ENCODE measurements at places on chromosomes 6 and 20.

- no peak overlapping the region for H3K4me3 ChIP-seq
- no peak overlapping the region for H3K27ac ChIP-seq
- H3K36me3 ChIP-seq: peaks cover 4% of the 10 kb centered on the region
- H3K4me1 ChIP-seq: peaks cover 6% of the 10 kb centered on the region
- H3K27me3 ChIP-seq: peaks cover 53% of the 10 kb centered on the region
- DNase-seq: no peak
Observed at GRCh38 chr20:37922016-37922415, 19.1 kb downstream of the VSTM2L start.

- H3K36me3 ChIP-seq: no peaks in the 10 kb centered on the region
- no peak for DNase-seq
- no peaks in the 10 kb centered on the region for H3K27me3 ChIP-seq
- H3K27ac ChIP-seq: no peak overlapping the region
Observed at GRCh38 chr6:130717657-130718056, 109.5 kb upstream of the SMLR1 start.

- peaks cover 72% of the 10 kb centered on the region for H3K27me3 ChIP-seq
- H3K27ac ChIP-seq: no peak overlapping the region
- H3K4me1 ChIP-seq: no peaks in the 10 kb centered on the region
- H3K4me3 ChIP-seq: no peak overlapping the region
- H3K36me3 ChIP-seq: peaks cover 2% of the 10 kb centered on the region
Observed at GRCh38 chr20:57774111-57774880, 64.5 kb upstream of the PMEPA1 start.

DNA sequence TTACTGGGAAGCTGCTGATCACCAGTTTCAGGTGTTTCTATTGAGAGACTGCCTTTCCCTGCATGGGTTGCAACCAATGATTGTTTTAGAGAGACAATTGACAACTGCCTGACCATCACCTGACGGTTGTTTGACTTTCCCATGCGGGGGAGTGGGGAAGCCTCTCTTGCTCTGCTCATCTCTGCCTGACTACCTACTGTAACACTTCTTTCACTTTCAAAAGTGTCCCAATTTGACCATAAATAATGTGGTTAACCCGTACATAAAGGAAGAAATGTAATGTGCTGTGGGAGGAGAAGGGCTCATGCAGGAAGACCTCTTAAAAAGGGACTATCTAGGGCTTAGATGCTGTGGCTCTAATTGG, 122.1 kb upstream of the PHACTR1 start:
- no peak overlapping the region for H3K27ac ChIP-seq
- DNase-seq: no peak
- H3K4me3 ChIP-seq: no peak overlapping the region
- H3K4me1 ChIP-seq: peaks cover 3% of the 10 kb centered on the region
- peaks cover 16% of the 10 kb centered on the region for H3K27me3 ChIP-seq
- no peaks in the 10 kb centered on the region for H3K36me3 ChIP-seq

- H3K27ac ChIP-seq: no peak overlapping the region
- peaks cover 8% of the 10 kb centered on the region for H3K4me1 ChIP-seq
- H3K36me3 ChIP-seq: no peaks in the 10 kb centered on the region
Observed at GRCh38 chr6:128138694-128139093, 237.8 kb upstream of the THEMIS start.

- peaks cover 14% of the 10 kb centered on the region for H3K4me1 ChIP-seq
- H3K27me3 ChIP-seq: peaks cover 5% of the 10 kb centered on the region
- peak overlapping the region; percentile 25 for H3K4me3 ChIP-seq
- peak overlapping the region; percentile 59 for H3K27ac ChIP-seq
Observed at GRCh38 chr6:13331516-13332348, 3.4 kb upstream of the TBC1D7 start.

GRCh38 chr20:63022501-63022900, 15.7 kb upstream of the BHLHE23 start:
- no peak overlapping the region for H3K4me3 ChIP-seq
- peaks cover 5% of the 10 kb centered on the region for H3K36me3 ChIP-seq
- H3K27ac ChIP-seq: no peak overlapping the region
- peaks cover 65% of the 10 kb centered on the region for H3K27me3 ChIP-seq

DNA sequence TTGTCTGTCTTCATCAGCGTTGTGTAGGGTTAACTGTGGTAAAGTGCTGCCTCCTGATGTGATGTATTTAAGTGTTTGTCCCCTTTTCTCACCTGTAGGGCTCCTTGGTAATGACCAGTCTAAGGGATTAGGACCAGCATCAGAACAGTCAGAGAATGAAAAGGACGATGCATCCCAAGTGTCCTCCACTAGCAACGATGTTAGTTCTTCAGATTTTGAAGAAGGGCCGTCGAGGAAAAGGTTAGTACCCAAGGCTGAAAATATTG, 164.2 kb downstream of the JARID2 start:
- peaks cover 60% of the 10 kb centered on the region for H3K4me1 ChIP-seq
- H3K4me3 ChIP-seq: no peak overlapping the region
- DNase-seq: no peak
- H3K27ac ChIP-seq: no peak overlapping the region

- no peaks in the 10 kb centered on the region for H3K36me3 ChIP-seq
- H3K27me3 ChIP-seq: no peaks in the 10 kb centered on the region
- H3K4me1 ChIP-seq: peaks cover 15% of the 10 kb centered on the region
- no peak for DNase-seq
Observed at GRCh38 chr6:130598021-130598989, 228.9 kb upstream of the SMLR1 start.

DNA sequence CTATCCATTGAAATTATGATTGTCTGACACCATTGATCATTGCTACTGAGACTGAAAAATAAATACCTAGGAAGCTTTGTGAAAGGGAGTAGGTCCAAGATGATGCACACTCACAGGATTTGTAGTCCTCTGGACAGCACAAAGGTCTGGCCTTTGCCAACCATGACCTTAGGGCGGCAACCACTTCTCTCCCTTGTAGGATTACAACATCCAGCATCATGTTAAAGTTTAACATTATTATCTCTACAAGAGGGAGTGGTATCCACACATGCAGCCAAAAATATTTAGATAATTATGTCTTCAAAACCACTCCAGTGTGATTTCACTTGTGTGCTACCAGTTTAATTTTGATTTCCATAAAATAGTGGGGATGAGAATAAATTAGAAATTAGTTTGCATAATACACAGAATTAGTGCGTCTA, 51.1 kb upstream of the NHSL1 start:
- H3K36me3 ChIP-seq: no peaks in the 10 kb centered on the region
- no peak overlapping the region for H3K4me3 ChIP-seq
- no peak overlapping the region for H3K27ac ChIP-seq
- peaks cover 58% of the 10 kb centered on the region for H3K27me3 ChIP-seq

DNA sequence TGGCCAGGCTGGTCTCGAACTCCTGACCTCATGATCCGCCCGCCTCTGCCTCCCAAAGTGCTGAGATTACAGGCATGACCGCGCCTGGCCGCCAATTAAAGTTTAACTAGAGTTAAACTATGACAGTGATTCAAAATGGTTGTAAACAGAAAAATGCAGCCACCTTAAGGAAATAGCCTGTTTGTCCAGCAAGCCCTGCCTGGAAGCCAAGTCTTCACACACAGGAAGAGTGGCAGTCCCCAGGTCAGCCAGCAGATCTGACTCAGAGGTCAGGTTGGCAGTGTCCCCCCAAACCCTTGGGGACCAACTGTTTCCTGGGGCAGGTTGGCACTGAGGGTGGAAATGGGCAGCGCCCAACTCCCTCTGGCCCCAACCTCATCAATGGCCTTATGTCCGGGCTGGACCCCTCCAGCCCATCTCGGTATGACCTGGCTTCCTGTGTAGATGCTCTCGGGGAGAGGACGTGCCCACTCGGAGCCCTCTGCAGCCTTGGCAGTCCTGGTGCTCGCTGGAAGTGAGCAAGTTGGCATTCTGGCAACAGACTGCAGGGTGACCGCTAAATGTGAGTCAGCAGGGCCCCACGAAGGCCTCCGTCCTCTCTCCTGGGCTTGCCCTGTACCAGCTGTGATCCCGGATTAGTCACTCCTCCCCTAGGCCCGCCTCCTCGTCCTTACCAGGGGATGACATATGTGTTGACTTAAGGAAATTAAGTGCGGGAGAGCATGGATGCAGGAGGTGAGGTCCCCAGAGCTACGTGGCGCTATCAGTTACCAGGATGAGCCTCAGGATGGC, 9.7 kb upstream of the HSP90AB1 start:
- peaks cover 13% of the 10 kb centered on the region for H3K4me1 ChIP-seq
- H3K27ac ChIP-seq: peak overlapping the region; percentile 89
- peak overlapping the region; percentile 90 for H3K4me3 ChIP-seq
- H3K27me3 ChIP-seq: no peaks in the 10 kb centered on the region
- H3K36me3 ChIP-seq: no peaks in the 10 kb centered on the region
- peak; percentile 53 for DNase-seq

DNA sequence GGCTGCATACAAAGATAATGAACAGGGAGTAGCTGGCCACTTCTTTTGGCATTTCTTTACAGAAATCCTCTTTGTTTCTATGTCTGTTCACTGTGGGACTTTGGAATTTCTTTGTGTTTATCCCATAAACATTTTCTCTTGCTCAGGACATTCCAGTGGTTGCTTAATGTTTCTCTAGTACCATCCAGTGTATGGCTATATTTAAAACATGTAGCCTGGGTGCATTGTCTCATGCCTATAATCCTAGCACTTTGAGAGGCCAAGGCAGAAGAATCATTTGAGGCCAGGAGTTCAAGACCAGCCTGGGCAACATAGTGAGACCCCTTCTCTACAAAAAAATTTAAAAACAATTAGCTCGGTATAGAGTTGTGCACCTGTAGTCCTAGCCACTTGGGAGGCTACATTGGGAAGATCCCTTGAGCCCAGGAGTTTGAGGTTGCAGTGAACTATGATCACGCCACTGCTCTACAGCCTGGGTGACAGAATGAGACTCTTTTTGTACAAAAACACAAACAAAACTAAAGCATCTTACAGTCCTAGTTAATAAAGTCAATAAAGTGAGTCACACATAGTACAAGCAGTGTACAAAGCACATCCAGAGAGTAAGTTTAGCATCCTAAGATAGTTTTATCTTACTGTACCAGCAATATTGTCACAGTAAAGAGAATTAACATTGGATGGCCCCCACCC, 63.3 kb downstream of the ZFAND3 start:
- no peak overlapping the region for H3K27ac ChIP-seq
- DNase-seq: no peak
- H3K36me3 ChIP-seq: no peaks in the 10 kb centered on the region
- H3K27me3 ChIP-seq: no peaks in the 10 kb centered on the region
- H3K4me1 ChIP-seq: peaks cover 23% of the 10 kb centered on the region
- no peak overlapping the region for H3K4me3 ChIP-seq

DNA sequence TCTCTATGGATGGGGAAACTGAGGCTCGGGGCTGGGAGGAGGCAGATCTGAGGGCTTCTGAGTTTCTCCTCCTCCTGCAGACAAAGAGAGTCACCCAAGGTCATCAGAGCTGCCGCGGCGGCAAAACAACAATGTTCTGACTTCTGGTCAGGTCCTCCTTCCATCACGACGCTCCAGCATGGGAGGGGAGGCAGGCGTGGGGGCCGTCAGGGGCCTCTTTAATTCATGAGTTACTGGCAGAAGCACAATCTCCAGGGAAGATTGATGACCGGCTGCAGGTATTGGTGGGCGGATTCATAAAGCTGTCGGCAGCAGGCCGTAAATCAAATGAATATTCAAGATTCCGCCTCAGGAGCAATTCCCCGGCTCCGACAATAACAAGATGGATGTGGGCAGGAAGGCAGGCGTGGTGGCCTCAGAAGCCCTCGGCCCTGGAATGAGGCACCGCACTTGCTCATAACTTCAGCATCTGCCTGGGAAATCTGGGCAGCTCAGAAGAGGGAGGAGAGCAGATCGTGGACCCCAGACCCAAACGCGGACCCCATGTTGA, 19.1 kb downstream of the PCK1 start:
- no peak overlapping the region for H3K4me3 ChIP-seq
- peaks cover 66% of the 10 kb centered on the region for H3K27me3 ChIP-seq
- H3K27ac ChIP-seq: no peak overlapping the region
- H3K36me3 ChIP-seq: peaks cover 4% of the 10 kb centered on the region
- peaks cover 4% of the 10 kb centered on the region for H3K4me1 ChIP-seq
- DNase-seq: no peak

DNA sequence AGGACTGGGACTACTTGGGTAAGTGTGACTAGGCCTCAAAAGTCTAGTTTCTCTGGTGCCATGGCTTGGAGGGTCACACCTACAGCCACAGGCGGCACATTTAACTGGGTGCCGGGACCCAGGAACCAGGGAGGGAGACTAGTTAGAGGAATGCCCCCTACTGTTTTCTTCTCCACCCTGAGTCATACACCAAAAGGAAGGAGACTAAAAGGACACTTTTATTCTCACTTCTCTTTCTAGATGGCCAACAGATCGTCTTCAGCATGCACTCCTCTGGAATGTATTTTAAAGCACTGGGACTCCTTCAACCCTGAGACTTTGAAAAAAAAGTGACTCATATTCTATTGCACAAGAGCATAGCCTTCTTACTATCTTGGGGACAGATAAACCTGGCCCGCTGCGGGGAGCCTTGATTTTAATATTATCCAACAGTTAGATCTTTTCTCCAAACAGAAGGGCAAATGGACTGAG, 33.4 kb downstream of the PLN start:
- H3K27me3 ChIP-seq: no peaks in the 10 kb centered on the region
- H3K36me3 ChIP-seq: peaks cover 4% of the 10 kb centered on the region
- H3K27ac ChIP-seq: no peak overlapping the region
- DNase-seq: no peak

DNA sequence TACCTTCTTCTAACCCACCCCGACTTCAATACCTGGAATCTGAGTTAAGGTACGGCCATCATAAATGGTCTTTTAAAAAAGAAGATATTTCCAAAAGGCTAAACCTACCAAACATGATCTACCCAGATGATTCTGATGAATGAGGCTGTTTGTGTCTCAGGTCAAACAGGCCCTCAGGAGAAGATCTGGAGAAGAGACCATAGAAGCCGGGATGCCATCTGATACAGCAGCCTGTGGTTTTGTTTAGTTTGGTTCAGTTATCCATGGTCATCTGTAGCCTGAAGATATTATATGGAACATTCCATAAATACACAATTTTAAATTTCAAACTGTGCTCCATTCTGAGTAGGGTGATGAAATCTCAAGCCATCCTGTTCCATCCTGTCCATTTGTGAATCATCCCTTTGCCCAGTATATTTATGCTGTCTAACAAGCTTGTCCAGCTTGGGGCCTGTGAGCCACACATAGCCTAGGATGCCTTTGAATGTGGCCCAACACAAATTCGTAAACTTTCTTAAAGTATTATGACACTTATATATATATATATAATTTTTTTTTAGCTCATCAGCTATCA, 4.0 kb upstream of the CAP2 start:
- DNase-seq: no peak
- no peak overlapping the region for H3K4me3 ChIP-seq
- H3K27me3 ChIP-seq: peaks cover 53% of the 10 kb centered on the region
- peaks cover 8% of the 10 kb centered on the region for H3K4me1 ChIP-seq
- H3K36me3 ChIP-seq: peaks cover 2% of the 10 kb centered on the region
- H3K27ac ChIP-seq: no peak overlapping the region

DNA sequence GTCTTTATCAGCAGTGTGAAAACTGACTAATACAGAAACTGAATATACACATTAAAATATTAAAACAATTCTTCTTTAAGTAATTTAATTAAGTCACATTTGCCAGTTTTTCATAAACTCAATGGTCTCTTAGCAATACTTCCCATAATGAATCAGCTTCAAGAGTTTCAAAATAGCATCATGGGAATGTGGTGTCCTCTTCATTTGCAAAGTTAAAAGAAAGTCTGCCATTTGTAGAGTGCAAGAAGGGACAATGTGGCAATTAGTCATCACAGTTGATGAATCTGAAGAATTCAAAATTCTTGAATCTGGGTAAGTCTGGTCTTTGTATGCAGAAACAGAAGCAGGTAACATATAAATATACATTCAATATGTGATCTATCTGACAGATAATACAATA, 38.7 kb downstream of the SYNE1 start:
- no peak overlapping the region for H3K4me3 ChIP-seq
- H3K27ac ChIP-seq: no peak overlapping the region
- peaks cover 6% of the 10 kb centered on the region for H3K27me3 ChIP-seq
- H3K4me1 ChIP-seq: peaks cover 2% of the 10 kb centered on the region
- H3K36me3 ChIP-seq: peaks cover 2% of the 10 kb centered on the region
